ENCODE measurements at places on chromosomes 7 and 10. TPM values are rescaled to one million over a fixed set of nuclear protein-coding genes. Genes with fewer than 3 reads are reported as not detected.

Gene SORCS1
- total RNA-seq: 1.4 TPM

Gene NPFFR1
- total RNA-seq: 0.06 TPM

Gene HSPA14
- total RNA-seq: 11.5 TPM

GRCh38 chr10:69828144-69828870, 26.6 kb downstream of the COL13A1 start:
- no peak overlapping the region for H3K4me3 ChIP-seq
- no peaks in the 10 kb centered on the region for H3K27me3 ChIP-seq
- no peaks in the 10 kb centered on the region for H3K36me3 ChIP-seq
- no peak for DNase-seq
- H3K27ac ChIP-seq: no peak overlapping the region
- H3K4me1 ChIP-seq: no peaks in the 10 kb centered on the region

Gene GJC3
- total RNA-seq: 0.57 TPM

GRCh38 chr10:93397020-93397419, 85.1 kb downstream of the MYOF start:
- no peaks in the 10 kb centered on the region for H3K27me3 ChIP-seq
- DNase-seq: no peak
- H3K4me3 ChIP-seq: no peak overlapping the region

Gene IDI2
- not detected for total RNA-seq
